ENCODE measurements at places on chromosomes 12 and 14.
A peak's percentile ranks its signal among the peaks of the same experiment; 100 is the strongest.

DNA sequence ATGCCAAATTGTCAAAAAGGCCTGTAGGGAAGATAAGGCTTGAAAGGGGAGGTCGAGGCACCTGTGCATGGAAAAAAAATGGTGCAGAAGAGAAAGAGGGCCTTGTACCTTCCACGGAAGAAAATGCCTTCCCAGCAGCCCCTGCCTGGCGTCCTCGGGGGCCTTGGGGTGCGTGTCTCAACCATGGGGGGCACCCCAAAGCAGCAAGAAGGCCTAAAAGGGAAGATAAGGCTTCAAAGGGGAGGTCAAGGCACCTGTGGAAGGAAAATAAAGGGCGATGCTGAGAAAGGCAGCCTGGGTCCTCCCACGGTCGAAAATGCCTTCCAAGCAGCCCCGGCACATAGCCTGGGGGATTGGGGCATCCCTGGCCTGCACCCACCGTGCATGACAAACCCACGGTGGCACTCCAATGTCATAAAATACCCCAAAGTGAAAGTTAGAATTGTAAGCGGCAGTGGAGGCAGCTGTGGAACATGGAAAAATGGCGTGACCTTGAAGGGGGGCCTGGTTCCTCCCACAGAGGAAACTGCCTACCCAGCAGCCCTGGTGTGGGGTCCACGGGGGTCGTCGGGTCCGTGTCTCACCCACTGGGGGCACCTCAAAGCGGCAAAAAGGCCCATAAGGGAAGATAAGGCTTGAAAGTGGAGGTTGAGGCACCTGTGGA lies 275.0 kb downstream of the ALG10 start:
- DNase-seq: no peak

- no peak for DNase-seq
These were observed 403.5 kb downstream of the RPL10L start for GRCh38 chr14:46248001-46248630.

DNA sequence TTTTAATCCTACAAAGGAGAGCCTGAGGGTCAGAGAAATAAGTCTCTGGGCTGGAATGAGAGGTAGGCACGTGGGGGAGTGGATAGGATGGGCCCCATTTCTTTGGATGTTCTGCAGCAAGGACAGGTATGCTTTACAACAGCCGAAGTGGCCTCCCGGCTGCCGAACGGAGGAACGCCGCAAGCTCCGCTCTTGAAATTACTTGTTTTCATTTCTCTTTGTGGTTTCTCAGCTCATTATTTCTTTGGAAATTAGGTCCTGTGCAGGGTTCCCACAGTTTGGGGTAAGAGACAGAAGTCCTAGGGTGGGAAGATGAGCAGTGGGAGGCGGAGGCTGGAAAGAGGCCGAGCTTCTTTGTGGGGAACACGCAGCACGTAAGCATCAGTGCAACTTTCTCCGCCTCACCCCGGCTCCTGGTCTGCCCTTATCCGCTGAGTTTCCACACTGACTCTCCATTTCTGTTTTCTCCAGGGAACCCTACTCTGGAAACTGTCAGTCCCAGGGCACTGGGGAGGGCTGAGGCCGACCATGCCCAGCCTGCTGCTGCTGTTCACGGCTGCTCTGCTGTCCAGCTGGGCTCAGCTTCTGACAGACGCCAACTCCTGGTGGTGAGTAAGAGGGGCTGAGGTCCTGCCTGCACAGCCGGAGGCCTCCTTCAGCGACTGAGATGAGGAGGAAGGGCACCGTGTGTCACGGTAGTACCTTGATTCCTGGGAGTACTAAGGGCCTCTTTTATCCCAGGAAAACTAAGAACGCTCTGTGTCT lies 2.0 kb downstream of the WNT5B start:
- DNase-seq: no peak

DNA sequence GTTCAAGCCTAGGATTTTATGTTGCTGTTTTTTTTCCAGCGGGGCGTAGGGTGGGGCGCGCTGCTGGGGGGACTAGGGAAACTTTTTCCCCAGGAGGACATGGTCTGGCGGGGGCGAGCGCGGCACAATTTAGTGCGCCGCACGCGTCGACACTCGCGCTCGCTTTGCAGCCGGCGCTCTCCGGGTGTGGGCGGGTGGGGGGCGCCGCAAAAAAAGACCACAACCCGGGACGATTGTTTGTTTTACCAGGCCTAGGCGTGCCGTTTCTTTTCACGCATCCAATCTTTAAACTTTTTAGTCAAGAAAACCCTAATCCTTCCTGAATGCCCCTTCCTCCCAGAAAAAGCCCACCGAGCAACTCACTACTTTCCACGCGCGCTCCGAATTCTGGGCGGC lies 865 bp upstream of the ZFP36L1 start:
- no peak for DNase-seq

GRCh38 chr12:52461693-52462092 lies 9.7 kb upstream of the KRT6B start:
- no peak for DNase-seq

DNA sequence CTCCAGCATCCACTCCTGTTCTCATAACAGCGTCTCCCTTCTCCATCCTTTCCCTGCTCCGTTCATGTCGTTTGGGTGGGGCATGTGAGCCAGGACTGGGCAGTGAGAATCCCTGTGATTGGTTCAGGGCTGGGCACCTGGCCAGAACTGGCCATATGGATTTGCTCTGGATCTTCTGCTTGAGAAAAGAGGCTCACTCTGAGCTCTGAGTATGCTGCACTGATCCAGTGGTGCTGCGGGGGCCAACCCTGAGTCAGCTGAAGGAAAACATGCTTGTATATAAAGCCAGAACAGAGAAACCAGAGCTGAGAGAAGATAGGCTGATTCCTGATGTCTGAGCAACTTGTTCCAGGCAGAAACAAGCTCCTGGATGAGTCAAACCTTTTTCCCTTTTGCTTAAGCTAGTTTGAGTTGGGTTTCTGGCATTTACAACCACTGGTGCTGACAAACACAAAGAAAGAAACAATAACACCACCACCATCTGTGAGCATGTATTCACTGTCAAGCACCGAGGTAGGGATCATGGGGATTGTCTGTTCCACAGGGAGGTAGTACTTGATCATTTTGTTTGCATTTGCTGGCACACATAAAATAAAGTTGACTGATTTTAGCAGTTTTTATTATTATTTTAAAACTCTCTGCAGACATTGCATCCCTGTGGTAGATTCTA lies 14.0 kb upstream of the HPD start:
- DNase-seq: no peak

- no peak for DNase-seq
These were observed 105.1 kb downstream of the RERG start for GRCh38 chr12:15116086-15116485.

DNA sequence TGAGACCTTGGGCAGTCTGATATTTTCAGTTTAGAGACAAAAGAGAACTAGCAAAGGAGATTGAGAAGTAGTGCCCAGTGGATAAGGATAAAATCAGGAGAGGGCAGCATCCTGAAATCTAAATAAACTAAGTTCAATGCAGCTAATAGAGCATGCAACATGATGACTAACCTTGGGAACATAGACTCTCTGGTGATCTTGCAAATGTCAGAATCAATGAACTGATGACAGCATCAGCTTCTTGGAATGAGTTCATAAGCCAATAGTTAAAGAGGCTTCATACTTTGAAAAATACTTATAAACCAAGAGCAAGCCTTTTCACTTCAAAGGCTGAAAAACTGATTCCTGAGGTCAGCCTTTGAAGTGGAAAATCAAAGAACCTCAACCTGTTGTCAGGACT lies 8.2 kb downstream of the TAS2R19 start:
- no peak for DNase-seq

- no peak for DNase-seq
These were observed 38.8 kb upstream of the TDRD9 start for GRCh38 chr14:103889313-103890051.

GRCh38 chr12:94762943-94763342 lies 112.6 kb upstream of the TMCC3 start:
- DNase-seq: no peak

- DNase-seq: peak; percentile 43
These were observed 1.0 kb upstream of the SOCS2 start for GRCh38 chr12:93571365-93571924.

GRCh38 chr12:66398931-66399910 lies 96.9 kb downstream of the HELB start:
- no peak for DNase-seq

DNA sequence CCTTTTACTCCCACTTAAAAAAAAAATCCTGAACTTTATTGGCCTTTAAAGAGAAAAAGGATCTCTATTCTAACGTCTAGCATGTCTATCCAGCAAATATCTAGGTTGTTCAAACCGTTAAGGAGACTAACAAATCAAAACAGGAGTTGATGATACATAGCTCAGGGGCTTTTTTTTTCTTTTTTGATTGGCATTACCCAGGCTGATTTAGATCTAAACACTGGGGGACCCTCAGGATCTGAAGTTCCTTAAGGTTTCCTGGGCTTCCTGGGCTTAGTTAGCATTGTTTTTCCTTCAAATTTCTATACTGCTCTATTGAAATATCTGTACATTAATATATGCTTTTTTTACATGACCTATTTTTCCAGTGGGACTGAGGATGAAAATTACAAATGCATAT lies 42.3 kb downstream of the EFCAB11 start:
- no peak for DNase-seq

- no peak for DNase-seq
These were observed 71.8 kb downstream of the MYRFL start for GRCh38 chr12:69896653-69897381.

GRCh38 chr12:95216711-95217376 lies 423 bp downstream of the FGD6 start:
- no peak for DNase-seq

DNA sequence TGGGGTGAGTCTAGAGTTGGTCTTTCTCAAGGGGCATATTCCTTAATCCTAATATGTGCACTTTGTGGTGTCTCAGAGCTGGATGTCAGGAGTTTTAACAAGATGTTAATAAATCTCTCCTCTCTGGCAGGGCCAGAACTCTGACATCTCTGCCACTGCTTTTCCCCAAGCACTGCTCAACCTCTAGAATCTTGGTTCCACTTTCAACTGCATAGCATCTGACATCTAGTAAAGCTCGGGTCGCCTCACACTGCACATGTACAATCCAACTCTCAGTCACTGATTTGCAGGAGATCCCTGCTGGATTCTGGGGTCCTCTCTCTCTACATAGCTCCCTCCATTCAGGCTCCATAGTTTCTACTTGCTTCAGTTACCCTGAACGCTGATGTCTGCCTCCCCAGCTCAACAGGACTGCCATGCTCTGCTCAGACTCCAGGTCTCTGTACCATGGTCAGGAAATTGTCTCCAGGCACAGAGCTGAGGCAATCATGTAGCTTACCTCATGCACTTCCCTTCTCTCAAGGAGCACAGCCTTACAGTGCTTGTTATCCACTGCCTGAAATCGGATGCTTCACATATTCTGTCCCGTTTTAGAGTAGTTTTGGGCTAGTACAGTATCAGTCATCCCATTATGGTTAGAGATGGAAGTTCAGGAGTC lies 1.6 kb downstream of the PTCSC3 start:
- no peak for DNase-seq

DNA sequence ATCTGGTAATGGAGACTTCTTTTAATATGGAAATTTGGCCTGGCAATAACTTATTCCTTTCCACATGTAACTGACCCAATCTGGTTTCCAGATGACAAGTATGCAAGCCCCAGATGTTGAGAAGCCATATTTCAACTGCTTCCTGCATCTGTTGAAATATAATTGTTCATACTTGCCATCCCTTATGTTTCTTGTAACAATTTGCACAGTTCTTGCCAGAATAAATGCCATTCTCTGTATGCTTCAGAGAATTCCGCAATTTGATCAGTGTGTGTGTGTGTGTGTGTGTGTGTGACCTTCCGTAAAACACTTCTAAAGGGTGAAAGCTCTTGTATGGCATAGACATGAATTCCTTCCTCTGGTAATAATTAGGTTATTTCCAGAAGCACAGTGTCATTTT lies 1.8 kb upstream of the CLEC2A start:
- no peak for DNase-seq

- no peak for DNase-seq
These were observed 8.1 kb downstream of the STON2 start for GRCh38 chr14:81392052-81392451.

Data from activated CD4-positive, alpha-beta T cell treated with anti-CD3 and anti-CD28 coated beads for 1 hour (primary cell).